ENCODE measurements at places on chromosomes 1 and 21. TPM values are rescaled to one million over a fixed set of nuclear protein-coding genes. Genes with fewer than 3 reads are reported as not detected.

DNA sequence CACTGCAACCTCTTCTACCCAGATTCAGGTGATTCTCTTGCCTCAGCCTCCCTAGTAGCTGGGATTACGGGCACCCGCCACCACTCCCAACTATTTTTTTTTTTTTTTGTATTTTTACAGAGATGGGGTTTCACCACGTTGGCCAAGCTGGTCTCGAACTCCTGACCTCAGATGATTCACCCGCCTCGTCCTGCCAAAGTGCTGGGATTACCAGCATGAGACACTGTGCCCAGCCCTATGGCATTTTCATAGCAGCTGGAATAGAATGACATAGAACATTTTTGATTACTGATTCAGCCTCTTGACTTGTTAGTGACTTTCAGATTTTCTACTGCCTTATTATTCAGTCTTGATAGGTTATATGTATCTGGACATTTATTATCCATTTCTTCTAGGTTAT lies 1046.2 kb downstream of the AMY1C start:
- no peak for DNase-seq

GRCh38 chr1:7671676-7672075 lies 99.4 kb upstream of the VAMP3 start:
- DNase-seq = no peak

DNA sequence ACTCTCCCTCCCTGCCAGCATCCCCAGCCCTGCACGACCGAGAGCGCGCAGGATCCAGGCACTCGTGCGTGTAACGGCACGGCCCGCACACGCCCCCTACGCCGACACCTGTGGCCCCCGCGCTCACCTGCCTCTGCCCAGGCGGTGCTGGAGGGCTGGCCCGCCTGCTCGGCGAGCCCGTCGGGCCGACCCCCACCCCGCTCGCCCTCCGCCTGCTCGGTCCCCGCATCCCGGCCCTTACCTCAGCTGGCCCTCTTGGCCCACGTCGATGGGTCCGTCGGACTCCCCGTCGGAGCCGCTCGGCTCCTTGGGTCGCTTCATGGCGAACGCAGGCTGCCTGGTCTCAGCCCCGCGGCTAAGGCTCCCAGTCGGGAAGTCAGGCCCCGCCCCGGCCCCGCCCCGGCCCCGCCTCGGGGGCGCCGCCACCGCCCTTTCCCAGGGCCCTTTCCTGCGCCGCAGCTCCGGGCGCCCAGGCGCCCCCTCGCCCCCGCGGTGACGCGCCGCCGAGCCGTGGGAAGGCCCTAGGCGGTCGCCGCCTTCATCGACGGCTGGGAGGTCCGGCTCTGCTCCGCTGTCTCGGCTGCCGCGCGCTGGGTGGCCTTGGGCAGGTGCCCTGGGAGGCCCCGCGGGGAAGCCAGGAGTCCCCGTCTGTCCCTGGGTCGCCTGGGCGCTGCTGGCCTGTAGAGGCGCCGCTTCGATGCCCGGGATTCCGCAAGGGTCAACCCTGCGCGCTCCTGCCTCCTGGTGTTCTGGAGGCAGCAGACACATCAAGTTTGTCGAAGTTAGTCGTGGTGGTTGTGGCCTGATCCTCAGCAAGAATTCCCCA lies at the start of gene HEYL:
HEYL (minus strand) TSS at position 339 of the 826 bp plus-strand sequence; CDS start at position 321, 18 bp downstream.
- DNase-seq = peak; percentile 61

- no peak for DNase-seq
Measured at GRCh38 chr1:89536555-89537341, 12.1 kb downstream of the LRRC8B start.

DNA sequence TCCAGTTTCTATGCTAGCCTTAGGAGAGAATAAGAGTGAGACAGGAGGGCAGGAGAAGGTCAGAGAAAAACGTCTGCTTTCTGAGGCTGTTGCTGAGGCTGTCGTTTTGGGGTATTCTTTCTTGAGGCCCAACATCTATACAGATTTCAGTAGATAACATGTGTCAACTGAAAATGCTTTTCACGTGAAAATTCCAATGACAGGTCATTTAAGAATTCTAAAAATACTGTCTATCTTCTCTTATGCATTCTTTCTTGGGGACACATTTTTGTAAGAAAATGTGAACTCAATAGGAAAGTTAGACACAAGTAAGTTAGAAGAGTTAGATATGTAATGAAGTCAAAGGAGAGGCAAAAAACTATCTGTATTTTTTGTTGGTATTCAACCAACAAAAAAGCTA lies 150.8 kb downstream of the TGFB2 start:
- DNase-seq = no peak

- no peak for DNase-seq
Measured at GRCh38 chr1:85219853-85220610, 19.2 kb upstream of the SYDE2 start.

DNA sequence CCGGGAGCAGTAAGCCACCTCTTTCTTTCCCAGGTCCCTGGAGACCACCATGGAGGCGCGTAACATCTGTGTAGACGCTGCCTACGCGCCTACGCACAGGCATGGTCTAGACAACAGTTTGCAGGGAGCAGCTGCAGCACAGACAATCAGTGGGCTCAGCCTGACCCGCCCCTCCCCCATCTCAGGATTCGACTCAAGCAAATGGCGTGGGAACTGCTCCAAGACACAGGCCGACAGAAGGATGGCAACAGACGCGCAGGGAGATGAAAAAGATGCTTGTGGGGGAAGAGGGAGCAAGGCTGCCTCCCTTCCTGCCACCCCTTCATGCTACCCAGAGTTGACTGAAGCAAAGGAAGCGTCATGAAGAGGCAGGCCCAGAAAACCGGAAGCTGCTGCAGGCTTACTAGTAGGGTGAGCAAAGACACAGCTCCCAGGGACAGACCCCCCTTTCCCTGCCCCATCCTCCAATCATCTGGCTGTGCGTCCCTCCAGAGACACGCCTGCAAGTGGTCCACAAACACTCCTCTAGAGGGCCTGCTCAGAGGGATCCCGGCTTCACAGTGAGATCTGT lies 19.5 kb downstream of the STK40 start:
- no peak for DNase-seq

The ENAH gene
- 24.5 TPM for total RNA-seq
